ENCODE measurements at places on chromosomes 6 and 20. TPM values are rescaled to one million over a fixed set of nuclear protein-coding genes. Genes with fewer than 3 reads are reported as not detected.

GRCh38 chr6:113377362-113377942 lies 479.7 kb upstream of the MARCKS start:
- no peak for DNase-seq

GRCh38 chr6:148351309-148351708 lies 8.7 kb downstream of the SASH1 start:
- DNase-seq, result no peak

DNA sequence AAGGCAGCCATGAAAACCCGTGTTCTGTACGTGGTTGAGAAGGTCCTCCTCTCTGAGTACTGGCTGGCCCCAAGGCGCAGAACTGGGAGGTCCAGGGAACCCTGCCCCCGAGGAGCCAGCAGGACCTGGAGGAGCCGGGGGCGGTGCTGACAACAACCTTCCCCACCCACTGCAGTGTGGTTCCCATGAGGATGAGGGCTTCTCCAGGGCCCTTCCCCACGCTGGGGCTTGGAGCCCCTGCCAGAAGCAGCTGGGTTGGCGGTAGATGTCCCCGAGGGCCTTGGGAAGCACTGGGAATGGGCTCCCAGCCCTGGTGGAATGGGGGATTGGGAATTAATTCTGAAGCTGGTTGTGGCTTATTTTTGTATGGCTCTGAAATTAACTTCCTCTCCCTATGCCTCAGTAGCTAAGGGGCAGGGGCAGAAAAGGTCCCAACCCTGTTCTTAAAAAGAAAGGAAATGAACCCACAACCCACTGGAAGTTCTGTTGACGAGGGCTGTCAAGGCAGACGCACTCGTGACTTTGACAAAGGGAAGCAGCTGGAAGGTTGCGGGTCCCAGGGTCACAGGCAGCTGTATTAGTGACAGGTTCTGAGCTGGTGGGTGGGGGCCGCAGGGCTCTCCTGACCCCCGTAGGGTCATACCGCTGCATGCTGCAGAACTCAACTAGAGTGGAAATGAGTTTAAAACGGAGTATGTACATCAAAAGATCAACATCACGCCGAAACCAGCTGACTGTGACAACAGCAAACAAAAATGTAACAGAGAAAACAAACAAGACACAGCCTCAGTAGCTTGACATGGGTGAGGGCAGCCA lies 13.9 kb upstream of the HELZ2 start:
- DNase-seq, result no peak

DNA sequence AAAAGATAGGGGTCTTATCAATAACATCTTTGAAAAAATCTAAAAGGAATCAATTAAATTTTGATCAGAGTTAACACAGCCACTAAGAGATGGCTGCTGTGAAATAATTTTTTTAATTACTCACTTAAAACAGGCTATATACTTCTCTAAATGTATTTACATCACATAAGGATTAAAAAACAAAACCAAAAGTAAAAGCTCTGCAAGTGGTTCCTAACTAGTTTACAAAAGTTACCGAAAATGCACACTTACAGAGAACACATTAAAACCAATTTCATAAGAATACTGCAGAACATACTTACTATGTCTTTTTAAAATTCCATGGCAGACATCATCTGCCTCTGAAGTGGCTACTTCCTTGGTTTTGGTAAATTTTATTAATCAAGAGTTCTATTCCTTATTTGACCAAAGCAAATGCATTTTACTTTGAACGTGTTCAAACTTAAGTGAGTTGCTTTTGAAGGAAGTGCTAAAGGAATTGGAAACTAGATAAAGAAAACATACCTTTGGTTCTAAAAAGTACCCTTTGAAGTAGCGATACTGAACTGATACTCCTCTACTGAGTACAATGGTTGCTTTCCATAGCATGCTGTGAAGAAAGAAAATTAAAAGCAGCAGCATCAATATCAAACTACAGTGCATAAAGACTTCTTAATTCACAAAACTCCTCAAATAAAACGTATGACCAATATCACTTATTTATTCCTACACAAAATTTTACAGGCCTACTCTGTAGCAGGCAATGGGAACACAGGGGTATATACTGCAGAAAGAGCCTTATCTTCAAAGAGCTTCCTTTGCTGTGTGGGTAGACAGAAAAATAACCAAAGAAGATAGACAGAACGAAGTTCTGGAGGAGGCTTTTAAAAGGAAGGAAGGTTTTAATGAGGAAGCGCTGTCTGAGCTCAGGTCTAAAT lies 157.1 kb upstream of the SHLD1 start:
- no peak for DNase-seq

- no peak for DNase-seq
Observed at GRCh38 chr6:142387997-142388815, 86.4 kb downstream of the ADGRG6 start.

- no peak for DNase-seq
Observed at GRCh38 chr20:23603321-23603720, 2.4 kb downstream of the CST9 start.

The FARS2 gene
- total RNA-seq, result 16.5 TPM

The TREM2 gene
- total RNA-seq, result 5.2 TPM

The ASIP gene
- not detected for total RNA-seq
